ENCODE measurements at places on chromosomes 7 and 10.

- H3K27ac ChIP-seq: no peak overlapping the region
- peaks cover 27% of the 10 kb centered on the region for H3K4me1 ChIP-seq
- no peak overlapping the region for H3K4me3 ChIP-seq
Observed at GRCh38 chr10:69733791-69734261, 67.9 kb upstream of the COL13A1 start.

DNA sequence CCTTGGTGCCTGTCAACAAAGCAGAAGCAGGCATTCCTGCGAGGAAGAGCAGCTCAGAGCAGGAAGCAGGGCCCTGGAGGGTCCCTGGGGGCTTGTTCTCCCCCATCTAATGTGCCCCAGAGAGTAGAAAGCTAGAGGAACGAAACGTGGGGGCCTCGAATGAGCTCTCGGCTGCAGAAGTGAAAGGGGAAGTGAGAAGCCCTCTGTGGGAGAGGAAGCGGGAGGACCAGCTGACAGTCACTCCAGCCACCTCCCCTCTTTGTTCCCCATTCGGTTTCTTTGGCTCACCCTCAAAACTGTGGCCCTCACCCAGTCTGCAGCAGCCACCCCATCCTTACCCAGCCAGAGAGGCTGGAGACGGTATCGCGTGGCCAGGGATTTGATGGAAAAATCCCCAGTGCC, 25.0 kb downstream of the C10orf105 start:
- no peak overlapping the region for H3K27ac ChIP-seq
- H3K4me1 ChIP-seq: peaks cover 8% of the 10 kb centered on the region

DNA sequence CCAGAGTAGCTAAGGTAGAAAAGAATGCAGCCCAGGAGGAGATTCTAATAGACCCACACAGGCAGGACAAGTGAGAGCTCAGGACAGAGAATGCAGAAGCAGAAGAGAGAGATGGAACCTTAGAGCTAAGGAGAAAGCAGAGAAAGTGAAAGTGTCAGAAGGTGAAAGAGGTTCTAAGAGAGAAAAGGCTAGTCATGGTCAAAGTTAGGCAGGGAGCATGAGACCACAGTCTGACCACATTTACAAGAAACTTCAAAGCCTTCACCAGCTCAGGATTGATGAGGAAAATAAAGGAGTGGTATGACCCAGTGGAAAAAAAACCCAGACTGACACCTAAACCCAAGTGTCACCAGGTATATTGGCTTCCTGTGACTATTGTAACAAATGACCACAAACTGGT, 131.8 kb upstream of the WDR11 start:
- no peak overlapping the region for H3K27ac ChIP-seq
- H3K4me3 ChIP-seq: no peak overlapping the region
- DNase-seq: no peak

GRCh38 chr7:16514271-16514670, 12.4 kb upstream of the LRRC72 start:
- H3K4me1 ChIP-seq: no peaks in the 10 kb centered on the region
- no peak overlapping the region for H3K4me3 ChIP-seq
- no peaks in the 10 kb centered on the region for H3K27me3 ChIP-seq
- no peaks in the 10 kb centered on the region for H3K36me3 ChIP-seq

DNA sequence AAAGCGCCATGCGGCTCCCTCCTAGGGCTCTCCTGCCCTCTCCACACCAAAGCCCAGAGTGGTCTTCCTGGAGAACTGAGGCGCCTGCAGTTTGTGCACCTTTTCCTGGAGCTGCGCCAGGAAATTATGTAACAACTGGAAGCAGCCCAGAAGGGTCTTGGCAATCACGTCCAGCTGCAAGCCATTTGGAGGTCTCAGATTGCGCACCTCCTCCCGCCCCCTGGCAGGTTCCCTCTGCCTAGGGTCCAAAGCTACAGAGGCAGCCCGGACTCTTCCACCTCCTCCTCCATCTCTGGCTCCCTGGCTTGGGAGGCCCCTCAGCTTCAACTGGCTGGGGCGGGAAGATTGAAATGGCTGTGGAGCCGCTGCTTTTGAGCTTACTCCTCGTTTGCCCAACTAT, 34.0 kb upstream of the SFTPD start:
- H3K27me3 ChIP-seq: no peaks in the 10 kb centered on the region
- H3K4me1 ChIP-seq: peaks cover 6% of the 10 kb centered on the region
- no peak overlapping the region for H3K27ac ChIP-seq
- H3K4me3 ChIP-seq: no peak overlapping the region

GRCh38 chr7:15886626-15887025, 200.1 kb upstream of the MEOX2 start:
- no peak overlapping the region for H3K4me3 ChIP-seq
- H3K36me3 ChIP-seq: no peaks in the 10 kb centered on the region
- H3K4me1 ChIP-seq: no peaks in the 10 kb centered on the region
- DNase-seq: no peak
- H3K27ac ChIP-seq: no peak overlapping the region
- H3K27me3 ChIP-seq: no peaks in the 10 kb centered on the region

GRCh38 chr10:70564901-70565351, 37.6 kb downstream of the PRF1 start:
- H3K27me3 ChIP-seq: no peaks in the 10 kb centered on the region
- no peak overlapping the region for H3K27ac ChIP-seq
- no peaks in the 10 kb centered on the region for H3K36me3 ChIP-seq

Data from vagina (tissue), 2 donors.